ENCODE measurements at places on chromosomes 7 and 10.

GRCh38 chr7:35849158-35849831 is 48.4 kb downstream of the SEPTIN7 start:
- no peak for DNase-seq

- DNase-seq: no peak
Measured at GRCh38 chr10:59523851-59524250, 161.5 kb upstream of the FAM13C start.

GRCh38 chr10:104109908-104110662 is 11.9 kb upstream of the SFR1 start:
- DNase-seq: no peak

- DNase-seq: no peak
Measured at GRCh38 chr10:18252086-18252485, 111.9 kb downstream of the CACNB2 start.

- no peak for DNase-seq
Measured at GRCh38 chr10:13705526-13706174, 118.9 kb downstream of the PRPF18 start.

DNA sequence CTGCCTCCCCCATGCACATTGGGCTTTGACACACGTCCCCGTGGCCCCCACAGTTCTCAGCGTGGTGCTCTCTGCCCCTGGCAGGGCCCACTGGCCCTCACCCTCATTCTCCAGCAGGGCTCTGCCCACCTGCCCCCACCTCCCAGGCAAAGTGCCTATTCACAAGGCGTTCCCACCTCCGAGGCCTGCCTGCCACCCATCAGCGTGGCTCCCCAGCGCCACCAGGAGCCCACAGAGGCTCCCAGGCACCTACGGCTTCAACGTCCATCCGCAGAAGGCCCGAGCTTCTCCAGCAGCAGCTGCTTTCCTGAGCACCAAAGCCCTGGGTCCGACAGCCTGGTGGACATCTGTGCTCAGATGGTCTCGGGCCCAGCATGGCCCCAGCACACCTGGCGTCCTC is 211.8 kb upstream of the PPP2R2D start:
- no peak for DNase-seq

Data from cortex of kidney (tissue), 1 donor.